Heart left ventricle (tissue), 16 donors: ENCODE measurements at places on chromosomes 6 and 20. TPM values are rescaled to one million over a fixed set of nuclear protein-coding genes. Genes with fewer than 3 reads are reported as not detected.

Gene IL17A
- total RNA-seq = not detected

Gene NCR2
- not detected for total RNA-seq

DNA sequence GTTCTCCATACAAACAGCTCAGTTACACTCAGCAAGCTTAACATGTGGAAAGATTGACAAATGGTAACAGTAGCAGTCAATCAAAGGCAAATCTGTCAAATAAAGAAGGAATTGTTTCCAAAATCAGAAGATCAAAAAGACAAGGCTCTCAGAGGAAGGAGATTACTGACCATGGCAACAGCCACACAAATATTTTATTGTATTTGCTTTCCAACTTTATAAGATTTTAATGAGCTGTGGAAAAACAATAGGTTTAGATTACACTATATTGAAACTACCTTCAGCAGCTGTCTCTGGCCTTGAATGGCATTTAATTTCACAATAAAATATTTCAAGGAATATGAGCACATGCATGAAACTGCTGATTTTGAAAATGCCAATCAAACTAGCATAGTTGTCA is 1143.9 kb upstream of the GJE1 start:
- DNase-seq = no peak

DNA sequence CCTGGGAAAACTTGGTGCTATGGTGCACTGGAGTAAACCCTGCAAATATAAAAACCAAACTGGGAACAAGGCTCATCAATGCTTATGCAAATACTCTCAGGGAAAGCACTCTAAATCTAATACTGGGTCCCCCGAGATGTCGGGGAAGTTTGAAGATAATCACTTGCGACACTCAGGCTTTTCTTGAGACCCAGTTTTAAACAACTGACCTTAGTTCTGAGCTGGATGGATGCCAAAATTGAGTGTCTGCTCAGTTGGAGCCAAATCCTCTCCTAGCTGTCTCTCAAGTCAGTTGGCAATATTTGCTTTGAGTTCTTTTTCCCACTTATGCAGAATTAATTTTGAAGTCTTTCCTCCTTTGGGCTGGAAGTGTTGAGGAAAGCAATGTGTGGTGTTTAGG is 75.5 kb upstream of the CD2AP start:
- DNase-seq = no peak

GRCh38 chr6:13281686-13282085 is 46.7 kb downstream of the TBC1D7 start:
- DNase-seq = no peak

- no peak for DNase-seq
Measured at GRCh38 chr20:56423211-56423610, 11.2 kb downstream of the CASS4 start.

- DNase-seq = no peak
Measured at GRCh38 chr20:63886921-63887320, 8.0 kb upstream of the DNAJC5 start.

GRCh38 chr6:2127484-2127911 is 117.9 kb downstream of the GMDS start:
- peak; percentile 58 for DNase-seq
